Dorsolateral prefrontal cortex (tissue), 122 donors: ENCODE measurements at places on chromosomes 6 and 20.

DNA sequence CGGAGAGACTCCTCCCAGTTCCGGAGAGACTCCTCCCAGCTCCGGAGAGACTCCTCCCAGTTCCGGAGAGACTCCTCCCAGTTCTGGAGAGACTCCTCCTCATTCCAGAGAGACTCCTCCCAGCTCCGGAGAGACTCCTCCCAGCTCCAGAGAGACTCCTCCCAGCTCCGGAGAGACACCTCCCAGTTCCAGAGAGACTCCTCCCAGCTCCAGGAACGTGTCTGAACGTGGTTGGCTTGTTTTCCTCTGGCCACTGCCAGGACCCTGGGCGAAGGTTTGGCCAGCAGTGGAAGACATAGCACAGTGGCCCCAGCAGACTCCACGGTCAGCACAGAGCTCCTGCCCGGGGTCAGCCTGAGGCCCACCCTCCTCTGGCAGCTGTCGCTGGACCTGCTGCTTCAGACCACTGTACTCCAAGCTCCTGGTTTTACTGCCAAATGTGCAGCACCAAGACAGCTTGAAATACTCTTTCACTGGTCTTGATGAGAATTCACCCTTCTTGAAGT is 122.3 kb upstream of the AFDN start:
- no peak for DNase-seq

DNA sequence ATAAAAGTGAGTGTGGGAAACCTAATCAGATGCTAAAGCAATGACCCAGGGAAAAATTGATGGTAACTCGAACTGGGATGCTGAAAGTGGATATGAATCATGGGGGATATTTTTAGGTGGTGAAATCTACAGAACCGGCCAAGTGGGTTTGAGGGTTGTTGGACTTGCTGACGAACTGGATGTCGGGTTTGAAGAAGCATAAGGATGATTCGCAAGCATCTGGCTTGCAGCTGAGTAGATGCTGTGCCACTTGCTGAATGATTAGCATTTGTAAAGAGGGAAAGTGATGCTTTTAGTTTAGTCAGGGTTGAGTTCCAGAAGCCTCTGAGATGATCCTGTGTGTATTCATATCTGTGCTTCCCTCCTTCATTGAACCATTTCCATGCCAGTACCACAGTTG is 54.9 kb downstream of the UBR2 start:
- peak; percentile 39 for DNase-seq

DNA sequence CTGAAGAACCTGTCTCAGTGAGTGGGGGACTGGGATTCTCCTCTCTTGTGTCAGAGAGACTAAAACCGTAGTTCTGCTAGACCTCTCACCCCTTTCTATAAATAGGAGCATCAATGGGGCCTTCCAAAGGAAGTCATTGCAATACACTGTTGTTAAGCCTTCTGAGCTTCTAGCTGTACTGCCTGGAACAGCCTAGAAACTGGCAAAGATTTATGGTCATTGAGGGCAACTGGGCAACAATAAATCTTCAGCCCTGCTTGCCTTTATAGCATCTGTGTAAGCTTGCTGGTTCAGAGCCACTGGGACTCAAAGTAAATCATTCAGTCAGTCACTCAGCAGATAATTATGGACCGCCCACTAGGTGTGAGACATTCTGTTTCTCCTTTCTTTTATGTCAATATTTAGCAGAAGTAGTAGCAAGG is 53.2 kb downstream of the PPP1R14C start:
- DNase-seq, result no peak

DNA sequence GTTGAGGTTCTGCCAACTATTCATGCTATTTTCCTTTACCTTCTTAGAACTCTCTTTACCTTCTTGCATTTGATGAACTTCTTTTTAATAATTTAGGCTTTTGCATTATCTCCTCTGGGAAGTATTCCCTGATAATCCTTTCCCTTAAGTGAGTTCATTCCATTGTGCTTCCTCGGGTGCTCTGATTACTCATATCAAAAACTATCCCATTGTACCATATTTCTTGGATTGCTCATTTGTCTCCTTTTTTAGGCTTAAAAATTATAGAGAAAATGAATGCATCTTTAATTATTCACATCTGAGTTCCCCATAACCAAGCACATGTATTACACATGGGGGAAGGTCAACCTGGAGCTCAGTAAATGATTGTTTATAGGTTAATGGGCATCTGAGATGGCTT is 2.5 kb downstream of the CALHM4 start:
- DNase-seq, result no peak

DNA sequence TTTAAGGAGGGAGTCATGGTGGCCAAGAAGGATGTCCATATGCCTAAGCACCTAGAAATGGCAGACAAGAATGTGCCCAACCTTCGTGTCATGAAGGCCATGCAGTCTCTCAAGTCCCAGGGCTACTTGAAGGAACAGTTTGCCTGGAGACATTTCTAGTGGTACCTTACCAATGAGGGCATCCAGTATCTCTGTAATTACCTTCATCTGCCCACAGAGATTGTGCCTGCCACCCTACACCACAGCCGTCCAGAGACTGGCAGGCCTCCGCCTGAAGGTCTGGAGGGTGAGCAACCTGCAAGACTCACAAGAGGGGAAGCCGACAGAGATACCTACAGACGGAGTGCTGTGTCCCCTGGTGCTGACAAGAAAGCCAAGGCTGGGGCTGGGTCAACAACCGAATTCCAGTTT is 115.0 kb downstream of the HFE start:
- no peak for DNase-seq

- DNase-seq, result no peak
Observed at GRCh38 chr6:39224523-39225182, 4.6 kb downstream of the KCNK5 start.

DNA sequence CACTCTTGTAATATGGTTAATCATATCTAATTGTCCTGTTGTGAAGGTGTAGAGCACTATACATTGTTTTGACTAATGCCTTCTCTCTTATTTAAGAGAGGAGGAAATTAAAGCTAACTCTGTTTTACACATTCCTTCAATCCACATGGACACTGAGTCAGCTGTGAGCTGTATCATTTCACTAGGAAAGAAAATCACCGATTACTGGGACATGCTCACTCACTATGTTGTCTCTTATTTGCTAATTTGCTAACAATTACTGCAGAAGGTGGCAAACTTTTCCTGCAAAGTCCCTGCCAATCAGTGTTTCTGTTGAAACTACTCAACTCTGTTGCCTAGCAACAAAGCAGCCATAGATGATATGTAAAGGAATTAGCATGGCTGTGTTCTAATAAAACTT is 98.2 kb downstream of the BCAS1 start:
- DNase-seq, result no peak

GRCh38 chr20:35318502-35319157 is 26.4 kb upstream of the FAM83C start:
- no peak for DNase-seq

- DNase-seq, result no peak
Observed at GRCh38 chr6:35267446-35267845, 7.9 kb downstream of the ZNF76 start.

DNA sequence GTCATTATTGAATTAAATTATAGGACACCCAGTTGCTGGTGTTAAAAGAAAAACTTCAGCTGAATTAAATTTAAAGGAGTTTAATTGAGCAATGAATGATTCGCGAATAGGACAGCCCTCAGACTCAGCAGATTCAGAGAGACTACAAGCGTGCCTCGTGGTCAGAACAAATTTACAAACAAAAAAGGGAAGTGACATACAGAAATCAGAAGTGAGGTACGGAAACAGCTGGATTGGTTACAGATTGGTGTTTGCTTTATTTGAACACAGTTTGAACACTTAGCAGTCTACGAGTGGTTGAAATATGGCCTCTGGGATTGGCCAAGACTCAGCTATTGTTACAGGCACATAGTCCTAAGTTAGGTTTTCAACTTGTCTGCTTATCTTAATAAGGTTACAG is 25.8 kb upstream of the TNFRSF21 start:
- no peak for DNase-seq

DNA sequence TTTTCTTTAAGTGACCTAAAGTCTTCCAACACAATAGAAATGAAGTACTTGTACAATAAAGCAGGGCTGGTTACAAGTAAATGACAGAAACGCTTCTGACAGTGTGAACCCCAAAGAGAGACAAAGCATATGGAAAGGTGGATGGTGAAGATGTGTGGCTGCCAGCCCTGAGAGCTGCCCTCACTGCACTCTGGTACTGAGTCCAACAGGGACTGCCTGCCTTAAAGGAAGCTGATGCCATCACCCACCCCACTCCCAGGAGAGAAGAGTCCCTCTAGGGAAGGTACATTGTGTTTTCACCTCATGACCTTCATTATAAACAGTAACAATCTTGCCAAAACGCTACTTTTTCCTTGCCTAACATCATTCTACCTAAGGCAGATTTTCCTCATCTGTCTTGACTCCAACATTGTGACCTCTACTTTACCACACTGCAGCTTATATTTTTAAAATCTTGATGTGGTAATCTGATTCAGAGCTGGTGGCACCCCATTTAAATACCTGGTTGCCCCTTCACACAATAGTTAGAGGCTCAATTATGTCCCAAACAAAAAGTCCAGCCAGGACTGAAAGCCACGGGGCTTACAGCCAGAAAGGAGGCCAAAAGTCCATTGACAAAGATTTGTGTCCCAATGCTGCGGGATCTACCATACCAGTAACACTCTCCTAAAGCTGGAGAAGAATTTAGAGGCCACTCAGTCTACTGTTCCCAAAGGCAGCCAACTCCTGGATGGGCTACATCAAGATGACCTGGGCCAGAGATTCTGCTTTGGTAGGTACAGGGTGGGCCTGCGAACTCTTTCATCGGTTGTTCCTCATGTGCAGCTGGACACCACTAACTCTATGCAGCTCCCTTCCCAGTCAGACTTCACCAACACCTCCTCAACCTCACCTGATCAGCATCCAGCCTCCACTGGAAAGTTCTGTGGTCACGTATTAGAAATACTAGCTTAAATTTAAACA is 4.4 kb downstream of the APMAP start:
- no peak for DNase-seq

GRCh38 chr6:16196260-16196983 is 42.0 kb upstream of the GMPR start:
- no peak for DNase-seq

GRCh38 chr6:11223286-11223864 is 9.1 kb downstream of the NEDD9 start:
- DNase-seq, result no peak

DNA sequence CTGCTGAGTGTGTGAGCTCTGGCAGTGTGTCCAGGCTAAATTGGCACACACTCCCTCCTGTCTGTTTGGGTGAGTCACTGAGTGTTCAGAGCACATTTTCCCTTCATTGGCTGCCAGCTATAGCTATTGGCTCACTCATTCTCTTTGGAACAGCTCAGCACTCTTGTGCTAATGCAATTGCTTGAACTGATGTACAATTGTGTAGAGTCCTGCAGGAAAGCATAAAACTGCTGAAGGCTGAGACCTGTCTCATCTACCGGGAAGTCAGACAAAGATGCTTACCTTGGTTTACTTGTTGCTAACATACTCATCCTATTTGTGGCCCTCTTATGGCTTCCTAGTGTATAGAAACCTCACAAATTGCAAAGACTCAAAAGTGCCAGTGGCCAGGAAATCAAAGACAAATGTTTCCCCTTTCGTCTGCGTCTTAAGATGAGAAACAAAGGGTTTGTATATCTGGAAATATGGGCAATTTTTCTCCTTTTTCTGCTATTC is 351.0 kb downstream of the BCKDHB start:
- DNase-seq, result peak; percentile 43

- no peak for DNase-seq
Observed at GRCh38 chr6:92887871-92888270, 531.5 kb downstream of the EPHA7 start.

DNA sequence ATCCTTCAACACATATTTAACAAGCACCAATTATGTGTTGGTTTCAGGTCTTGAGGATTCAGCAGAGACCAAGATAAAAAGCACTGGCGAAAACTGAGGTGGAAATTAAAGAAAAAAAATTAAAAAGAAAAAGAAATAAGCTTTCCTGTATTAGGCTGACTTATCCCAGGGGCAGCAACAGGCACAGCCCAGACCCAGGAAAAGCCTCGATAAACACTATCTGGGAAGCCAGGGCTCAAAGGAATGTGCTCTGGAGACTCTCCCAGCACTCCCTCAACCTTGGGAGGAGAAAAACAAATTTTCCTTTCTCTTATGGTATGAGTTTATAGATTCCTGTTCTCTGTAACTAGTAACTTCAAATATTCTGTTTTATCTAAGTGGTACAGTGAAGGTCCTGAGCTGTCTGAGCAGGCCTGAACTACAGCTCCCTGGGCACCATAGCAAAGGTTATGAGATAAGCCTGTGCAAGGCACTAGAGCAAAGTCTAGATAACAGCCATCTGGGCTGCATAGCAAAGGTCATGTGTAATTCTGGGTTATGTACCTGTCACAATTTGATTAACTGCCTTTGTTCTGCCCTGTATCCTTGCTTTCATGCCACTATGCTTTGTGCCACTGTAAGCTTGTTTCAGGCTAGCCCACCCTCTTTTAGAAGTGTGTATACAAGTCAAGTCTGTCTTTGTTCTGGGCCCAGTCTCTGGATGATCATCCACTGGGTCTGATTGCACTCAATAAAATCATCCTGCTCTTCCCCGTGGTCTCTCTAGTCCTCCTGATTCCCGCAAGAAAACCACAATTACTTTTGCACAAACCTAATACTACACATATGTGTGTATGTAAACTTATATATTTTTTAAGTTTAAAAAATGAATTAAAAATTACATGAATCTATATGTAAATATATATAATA is 54.0 kb downstream of the IL22RA2 start:
- no peak for DNase-seq

GRCh38 chr6:14966096-14966905 is 279.6 kb upstream of the JARID2 start:
- no peak for DNase-seq

GRCh38 chr20:18258126-18258860 is 30.0 kb upstream of the ZNF133 start:
- DNase-seq, result peak; percentile 38

- peak; percentile 67 for DNase-seq
Observed at GRCh38 chr20:17938871-17939619, 29.5 kb downstream of the SNX5 start.

DNA sequence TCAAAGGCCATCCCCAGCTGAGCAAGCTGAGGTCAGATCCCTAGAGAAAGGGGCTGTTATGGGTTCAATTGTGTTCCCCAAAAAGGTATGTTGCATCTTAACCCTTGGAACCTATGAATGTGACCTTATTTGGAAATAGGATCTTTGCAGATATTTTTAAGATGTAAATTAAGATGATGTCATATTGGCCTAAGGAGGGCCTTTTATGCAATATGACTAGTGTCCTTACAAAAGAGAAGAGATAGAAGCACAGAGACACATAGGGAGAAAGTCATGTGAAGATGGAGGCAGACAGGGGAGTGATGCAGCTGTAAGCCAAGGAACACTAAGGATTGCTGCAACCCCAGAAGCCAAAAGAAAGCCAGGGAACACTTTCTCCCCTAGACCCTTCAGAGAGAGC is 144.3 kb upstream of the TAB2 start:
- no peak for DNase-seq

- DNase-seq, result no peak
Observed at GRCh38 chr20:21601799-21602198, 87.9 kb upstream of the NKX2-2 start.
